ENCODE measurements at places on chromosomes 6 and 20.
A peak's percentile ranks its signal among the peaks of the same experiment; 100 is the strongest.

DNA sequence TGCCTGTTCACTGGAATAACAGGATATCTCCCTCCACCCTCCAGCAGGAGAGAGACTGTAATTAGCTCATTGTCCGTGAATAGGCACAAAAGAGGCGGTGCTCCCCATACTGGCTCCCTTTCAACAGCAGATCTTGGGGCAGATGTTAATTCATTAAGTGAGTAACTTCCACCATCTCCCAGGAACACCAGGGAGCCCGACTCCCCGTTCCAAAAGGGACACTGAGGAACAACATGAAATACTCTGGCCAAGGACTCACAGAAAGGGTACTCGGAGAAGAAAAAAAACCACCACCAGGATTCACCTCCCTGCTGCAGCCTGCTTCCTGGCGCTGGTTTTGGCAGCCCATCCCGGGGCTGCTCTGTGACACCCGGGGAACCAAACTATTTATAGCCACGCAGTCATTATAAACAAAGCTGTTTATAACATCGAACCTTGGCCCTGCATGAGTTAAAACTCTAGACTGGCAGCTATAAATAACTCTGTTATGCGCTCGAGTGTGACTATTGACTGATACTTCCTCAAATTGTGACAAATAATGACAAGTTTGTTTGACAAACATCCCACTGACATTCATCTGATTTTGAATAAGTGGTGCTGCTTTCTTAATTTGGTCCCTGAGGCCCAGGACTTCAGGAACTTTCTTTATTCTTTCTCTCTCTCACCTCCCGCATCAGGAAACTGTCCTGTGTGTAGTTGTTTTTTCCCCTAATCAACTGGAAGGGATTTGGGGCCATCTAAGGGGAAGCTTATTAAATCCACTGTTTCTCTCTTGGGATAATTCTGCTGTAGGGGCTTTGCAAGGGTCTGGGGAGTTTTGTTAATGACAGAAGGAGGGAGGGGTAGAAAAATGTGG is 521.6 kb downstream of the CD83 start:
- peak; percentile 14 for DNase-seq

- DNase-seq = no peak
Observed at GRCh38 chr20:3749689-3750531, 17.4 kb downstream of the HSPA12B start.

DNA sequence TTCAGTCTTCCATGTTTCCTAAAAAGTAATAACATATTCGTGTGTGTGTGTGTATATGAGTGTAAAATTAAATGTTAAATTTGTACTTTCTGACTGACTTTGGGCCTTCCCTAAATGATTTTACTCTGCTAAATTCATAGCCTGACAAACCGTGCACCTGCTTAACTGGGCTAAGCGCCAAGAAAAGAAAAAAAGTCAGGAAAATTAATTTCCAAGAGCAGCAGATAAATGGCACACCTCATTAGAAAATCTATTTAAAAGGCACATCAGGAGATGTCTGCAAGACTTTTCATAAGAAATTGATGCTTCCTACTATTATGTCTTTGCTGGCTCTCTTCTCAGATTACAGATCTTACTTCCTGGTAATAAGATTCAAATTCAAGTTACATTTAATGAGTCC is 72.4 kb downstream of the TRDN start:
- DNase-seq = no peak

DNA sequence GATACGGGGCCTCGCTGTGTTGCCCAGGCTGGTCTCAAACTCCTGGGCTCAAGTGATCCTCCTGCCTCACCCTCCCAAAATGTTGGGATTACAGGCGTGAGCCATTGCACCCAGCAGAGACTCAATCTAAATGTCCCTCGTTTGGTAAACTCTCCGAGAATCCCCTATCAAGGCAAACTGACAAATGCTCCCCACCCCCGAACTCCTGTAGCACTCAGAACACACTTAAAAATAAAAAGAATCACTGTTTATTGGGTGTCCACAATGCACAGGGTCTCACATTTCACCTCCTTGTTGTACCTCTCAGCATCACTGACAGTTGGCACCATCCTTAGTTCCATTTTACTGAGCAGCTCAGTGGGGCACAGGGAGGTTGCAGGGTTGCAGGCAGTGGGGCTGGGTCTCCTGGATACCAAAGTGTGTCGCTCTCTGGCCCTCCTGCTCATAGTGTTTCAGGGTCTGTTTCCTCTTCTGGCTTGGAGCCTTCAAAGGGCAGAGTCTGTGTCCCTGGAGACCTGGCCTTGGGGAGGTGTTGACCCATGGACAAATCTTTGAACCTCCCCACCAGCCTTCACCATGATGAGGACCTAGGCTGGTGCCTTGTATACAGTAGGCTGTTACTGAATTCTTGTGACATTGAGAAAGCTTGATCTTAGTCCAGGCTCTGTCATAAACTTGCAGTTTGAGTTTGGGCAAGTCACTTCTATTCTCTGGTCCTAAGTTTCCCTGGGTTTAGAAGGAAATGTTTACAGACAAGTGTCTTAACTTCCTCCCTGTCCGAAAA is 8.5 kb upstream of the SRC start:
- DNase-seq = no peak

DNA sequence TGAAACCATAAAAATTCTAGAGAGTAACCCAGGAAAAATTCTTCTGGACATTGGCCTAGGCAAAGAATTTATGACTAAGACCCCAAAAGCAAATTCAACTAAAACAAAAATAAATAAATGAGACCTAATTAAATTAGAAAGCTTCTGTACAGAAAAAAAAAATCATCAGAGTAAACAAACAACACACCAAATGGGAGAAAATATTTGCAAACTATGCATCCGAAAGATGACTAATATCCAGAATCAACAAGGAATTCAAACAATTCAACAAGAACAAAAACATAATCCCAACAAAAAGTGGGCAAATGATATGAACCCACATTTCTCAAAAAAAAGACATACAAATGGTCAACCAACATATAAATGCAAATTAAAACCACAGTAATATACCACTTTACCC is 242.6 kb upstream of the CDYL start:
- no peak for DNase-seq

- no peak for DNase-seq
Observed at GRCh38 chr6:47567586-47567985, 90.0 kb downstream of the CD2AP start.

DNA sequence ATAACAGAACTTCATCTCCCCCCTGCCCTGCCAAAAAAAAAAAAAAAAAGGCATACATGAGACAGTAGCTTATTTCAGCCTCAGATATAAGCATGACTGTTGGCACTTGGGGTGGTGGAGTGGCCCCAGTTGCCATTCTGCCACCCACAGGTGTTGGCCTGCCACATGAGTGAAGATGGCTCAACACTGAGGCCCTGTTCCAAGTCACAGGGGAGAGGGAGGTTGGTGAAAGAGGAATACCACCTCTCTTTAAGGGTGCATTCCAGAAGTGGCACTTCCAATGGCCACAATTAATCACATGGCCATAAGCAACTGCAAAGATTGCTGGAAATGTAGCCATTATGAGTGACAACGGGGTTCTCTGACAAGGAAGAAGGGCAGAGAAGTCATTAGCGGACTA is 61.9 kb upstream of the JARID2 start:
- DNase-seq = no peak

DNA sequence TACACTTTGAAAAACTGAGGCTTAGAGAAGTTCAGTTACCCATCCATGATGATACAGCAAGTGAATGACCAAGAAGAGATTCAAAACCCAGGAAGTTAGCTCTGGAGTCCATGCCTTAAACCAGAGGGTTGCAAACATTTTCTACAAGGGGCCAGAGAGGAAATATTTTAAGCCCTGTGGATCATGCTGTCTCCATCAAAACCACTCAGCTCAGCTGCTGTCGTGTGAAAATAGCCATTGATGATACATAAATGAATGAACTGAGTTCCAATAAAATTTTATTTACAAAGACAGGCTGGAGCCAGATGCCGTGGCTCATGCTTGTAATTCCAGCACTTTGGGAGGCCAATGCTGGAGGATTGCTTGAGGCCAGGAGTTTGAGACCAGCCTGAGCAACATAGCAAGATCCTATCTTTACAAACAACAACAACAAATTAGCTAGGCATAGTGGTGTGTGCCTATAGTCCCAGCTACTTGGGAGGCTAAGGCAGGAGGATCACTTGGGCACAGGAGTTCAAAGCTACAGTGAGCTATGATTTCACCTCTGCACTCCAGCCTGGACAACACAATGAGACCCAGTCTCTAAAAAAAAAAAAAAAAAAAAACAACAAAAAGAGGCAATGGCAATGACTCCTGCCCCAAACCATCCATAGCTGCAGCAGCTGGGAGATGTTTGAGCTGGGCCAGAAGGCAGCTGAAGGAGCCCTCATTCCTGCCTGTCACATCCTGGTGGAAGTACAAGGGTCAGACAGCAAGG is 44.1 kb upstream of the RIN2 start:
- no peak for DNase-seq

DNA sequence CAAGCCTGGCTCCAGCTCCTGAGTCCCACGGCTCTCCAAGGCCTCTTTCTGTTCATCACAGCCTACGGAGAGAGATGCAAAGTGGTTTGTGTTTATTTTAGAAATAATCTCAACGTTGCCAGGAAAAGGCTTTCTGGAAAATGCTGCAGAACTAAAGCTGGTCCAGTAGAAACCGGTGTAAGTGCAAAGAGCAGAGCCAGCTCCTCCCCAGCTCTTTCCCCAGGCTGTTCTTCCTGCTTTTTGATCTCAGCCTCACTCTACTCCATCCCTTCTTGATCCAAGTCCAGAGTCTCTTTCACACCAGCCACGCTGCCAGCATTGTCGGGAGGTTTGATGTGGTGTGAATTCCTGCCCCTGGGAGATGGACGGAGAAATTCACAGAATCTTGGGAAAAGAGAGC is 69.8 kb downstream of the TMEM170B start:
- DNase-seq = no peak

GRCh38 chr6:38671885-38672467 is 31.0 kb downstream of the GLO1 start:
- DNase-seq = peak; percentile 30

DNA sequence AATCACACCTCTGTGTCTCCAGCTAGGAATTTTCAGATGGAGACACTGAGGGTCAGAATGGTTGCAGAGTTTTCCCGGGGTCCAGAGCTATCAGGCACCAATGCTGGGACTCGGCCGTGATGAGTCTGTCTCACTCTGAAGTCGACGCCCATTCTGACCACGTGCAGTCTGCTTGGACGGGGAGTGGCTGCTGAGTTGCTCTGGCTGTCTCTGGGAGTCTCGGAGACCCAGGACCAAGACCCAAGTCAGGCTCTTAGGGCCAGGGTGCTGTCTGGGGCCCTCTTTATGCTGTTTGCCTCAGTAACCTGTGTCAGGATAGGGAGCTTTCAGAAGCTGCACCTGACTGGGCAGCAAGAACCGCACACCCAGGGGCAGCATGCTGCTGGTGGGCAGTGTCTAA is 4.6 kb downstream of the IP6K3 start:
- DNase-seq = no peak

GRCh38 chr20:63394920-63395455 is 33.8 kb upstream of the CHRNA4 start:
- DNase-seq = no peak

DNA sequence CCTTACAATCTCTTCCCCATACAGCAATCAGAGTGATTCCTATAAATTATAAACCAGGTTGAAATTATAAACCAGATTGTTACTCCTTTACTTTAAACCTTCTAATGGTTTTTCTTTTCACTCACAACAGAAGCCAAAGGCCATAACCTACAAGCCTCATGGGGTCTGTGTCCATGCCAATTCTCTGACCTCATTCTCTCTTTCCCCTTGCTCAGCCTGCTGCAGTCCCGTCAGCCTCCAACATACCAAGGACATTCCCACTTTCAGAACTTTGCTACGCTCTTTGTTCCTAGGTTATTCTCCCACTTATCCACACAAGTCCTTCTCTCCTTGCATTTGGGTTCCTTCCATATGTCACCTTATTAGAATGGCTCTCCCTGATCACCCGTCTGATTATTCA is 277.9 kb upstream of the TCF21 start:
- DNase-seq = no peak

DNA sequence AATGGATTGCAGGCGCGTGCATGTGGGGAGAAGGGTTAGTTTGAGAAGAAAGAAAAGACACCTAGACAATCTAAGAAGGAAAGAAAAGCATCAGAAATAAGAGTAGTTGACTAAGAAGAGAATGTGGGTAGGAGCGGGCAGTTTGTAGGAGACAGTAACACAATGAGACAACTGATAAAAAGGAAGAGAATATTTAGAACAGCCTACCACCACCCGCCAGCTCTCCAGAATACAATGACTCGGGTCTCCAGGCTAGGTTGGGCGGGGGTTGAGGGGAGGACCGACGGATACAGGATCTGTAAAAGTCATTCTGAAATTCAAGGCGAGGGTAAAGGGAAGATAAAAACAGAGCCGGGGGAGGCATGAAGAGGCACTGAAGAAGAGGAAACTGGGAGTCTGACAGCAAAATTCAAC is 712 bp downstream of the ABHD16A start:
- no peak for DNase-seq

GRCh38 chr6:36419310-36419709 is 23.3 kb downstream of the PXT1 start:
- no peak for DNase-seq

GRCh38 chr20:14259689-14260088 is 77.7 kb downstream of the FLRT3 start:
- DNase-seq = peak; percentile 53

DNA sequence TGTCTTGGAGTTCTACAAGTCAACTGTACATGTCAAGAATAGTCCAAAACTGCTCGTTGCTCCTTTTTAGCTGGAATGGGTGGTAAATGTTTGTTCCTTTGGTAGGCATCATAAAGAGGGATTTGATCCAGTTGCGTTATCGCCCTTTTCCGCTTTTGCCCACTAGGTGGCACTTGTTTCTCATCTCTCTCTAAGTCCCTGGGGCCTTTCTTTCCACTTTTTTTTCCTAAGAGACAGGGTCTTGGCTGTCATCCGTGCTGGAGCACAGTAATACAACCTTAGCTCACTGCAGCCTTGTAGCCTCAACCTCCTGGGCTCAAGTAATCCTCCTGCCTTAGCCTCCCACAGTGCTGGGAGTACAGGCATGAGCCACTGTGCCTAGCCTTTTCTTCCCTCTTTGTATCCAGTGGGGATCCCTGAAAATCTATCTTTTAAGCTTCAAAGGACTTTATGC is 20.7 kb downstream of the GTPBP2 start:
- peak; percentile 53 for DNase-seq
